ENCODE measurements at places on chromosomes 5 and 9. TPM values are rescaled to one million over a fixed set of nuclear protein-coding genes. Genes with fewer than 3 reads are reported as not detected.

Gene OR13C2
- not detected for total RNA-seq

Gene FAM13B
- 25.1 TPM for total RNA-seq

Gene PELO
- 31.1 TPM for total RNA-seq

Gene SLC25A48
- total RNA-seq = not detected

Gene PRXL2C
- total RNA-seq = 29.3 TPM

Gene GABRG2
- under 0.01 TPM for total RNA-seq

Gene SHOC1
- total RNA-seq = under 0.01 TPM

Gene CCDC183
- 1.0 TPM for total RNA-seq

Gene AK8
- total RNA-seq = 0.26 TPM

Gene FGFR4
- total RNA-seq = 13.6 TPM

Gene C9orf43
- total RNA-seq = 0.50 TPM

Gene PFN3
- not detected for total RNA-seq

Gene PCSK5
- total RNA-seq = 4.8 TPM

Gene SREK1
- 52.4 TPM for total RNA-seq

Data from fibroblast of lung (primary cell).